ENCODE measurements at places on chromosomes 12 and 14. TPM values are rescaled to one million over a fixed set of nuclear protein-coding genes. Genes with fewer than 3 reads are reported as not detected.
A peak's percentile ranks its signal among the peaks of the same experiment; 100 is the strongest.

The HOXC9 gene
- total RNA-seq, result 0.40 TPM

The ACOT6 gene
- not detected for total RNA-seq

DNA sequence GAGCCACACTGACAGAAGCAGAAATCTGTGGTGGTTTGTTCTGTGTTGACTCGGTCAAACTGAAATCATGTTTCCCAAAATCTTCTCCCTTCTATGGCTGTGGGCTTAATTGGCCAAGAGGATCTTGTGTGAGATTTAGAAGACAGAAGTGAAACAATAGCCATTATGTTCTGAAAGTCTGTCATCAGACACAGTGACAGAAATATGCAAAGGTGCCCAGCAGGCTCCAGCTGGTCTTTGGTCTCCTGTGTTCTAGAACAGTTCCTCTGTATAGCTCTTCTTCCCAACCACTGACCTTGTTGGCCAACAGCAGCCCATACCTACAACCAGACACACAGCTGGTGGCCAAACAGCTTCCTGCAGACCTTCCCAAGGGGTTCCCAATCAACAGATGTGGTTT lies 25.0 kb upstream of the COCH start:
- DNase-seq, result no peak

The STYK1 gene
- 15.2 TPM for total RNA-seq

DNA sequence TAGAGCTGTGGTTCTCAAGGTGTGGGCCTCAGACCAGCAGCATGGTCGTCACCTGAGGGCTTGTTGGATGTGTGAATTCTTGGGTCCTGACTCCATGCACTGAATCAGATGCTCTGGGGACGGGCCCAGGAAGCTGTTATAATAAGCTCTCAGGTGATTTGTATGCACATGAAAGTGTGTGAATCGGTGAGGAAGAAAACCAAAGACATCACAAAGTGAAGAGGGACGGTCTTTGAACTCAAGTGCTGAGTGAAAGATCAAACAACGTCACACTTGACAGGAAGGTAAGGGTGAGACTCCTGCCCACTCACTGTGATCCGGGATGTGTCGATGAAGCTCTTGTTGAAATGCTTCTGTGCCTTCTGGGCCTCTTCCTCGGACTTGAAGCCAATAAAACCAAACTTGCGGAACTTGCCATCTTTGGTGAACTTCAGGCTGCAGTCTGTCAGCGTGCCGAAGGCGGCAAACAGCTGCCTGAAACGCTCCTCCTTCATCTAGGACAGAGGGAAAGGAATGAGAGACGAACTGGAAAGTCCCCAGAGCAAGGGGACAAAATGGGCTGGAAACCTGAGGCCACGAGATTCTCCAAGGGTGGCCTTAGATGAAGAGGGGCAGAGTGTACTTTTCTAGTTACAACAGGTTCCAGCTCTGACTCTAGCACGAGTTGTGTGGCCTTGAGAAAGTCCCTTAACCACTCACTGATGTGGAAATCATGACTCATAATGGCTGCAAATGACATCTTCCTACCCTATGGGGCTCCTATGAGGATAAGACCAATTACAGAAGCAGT lies 4.0 kb downstream of the RBM19 start:
- DNase-seq, result no peak

The CLMN gene
- 8.4 TPM for total RNA-seq

GRCh38 chr12:104721039-104721405 lies 237.1 kb downstream of the SLC41A2 start:
- DNase-seq, result no peak

GRCh38 chr14:35747379-35747778 lies 61.7 kb downstream of the RALGAPA1 start:
- DNase-seq, result no peak

- DNase-seq, result peak; percentile 74
Observed at GRCh38 chr12:49260166-49260565, 4.7 kb upstream of the TUBA1C start.

The RTN1 gene
- total RNA-seq, result 0.29 TPM

DNA sequence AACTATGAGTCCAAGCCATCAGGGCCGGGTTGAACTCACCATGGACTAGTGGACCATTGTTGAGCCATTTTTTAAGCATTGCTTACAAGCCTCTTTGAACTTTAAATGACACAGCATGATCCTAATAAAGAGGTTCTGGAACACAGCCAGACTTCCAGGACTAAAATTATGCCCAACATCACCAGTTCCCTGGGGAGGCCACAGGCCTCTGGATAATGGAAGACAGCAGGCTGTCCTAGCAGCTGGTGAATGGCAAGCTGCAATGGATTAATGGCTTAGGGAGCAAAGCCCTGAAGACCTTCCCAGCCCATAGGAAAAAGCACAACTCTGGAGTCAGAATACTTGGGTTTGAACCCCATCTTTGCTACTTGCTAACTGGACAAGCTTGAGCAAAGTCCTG lies 71.3 kb downstream of the FLRT2 start:
- no peak for DNase-seq

GRCh38 chr12:131559517-131560516 lies 151.1 kb upstream of the SFSWAP start:
- DNase-seq, result no peak

DNA sequence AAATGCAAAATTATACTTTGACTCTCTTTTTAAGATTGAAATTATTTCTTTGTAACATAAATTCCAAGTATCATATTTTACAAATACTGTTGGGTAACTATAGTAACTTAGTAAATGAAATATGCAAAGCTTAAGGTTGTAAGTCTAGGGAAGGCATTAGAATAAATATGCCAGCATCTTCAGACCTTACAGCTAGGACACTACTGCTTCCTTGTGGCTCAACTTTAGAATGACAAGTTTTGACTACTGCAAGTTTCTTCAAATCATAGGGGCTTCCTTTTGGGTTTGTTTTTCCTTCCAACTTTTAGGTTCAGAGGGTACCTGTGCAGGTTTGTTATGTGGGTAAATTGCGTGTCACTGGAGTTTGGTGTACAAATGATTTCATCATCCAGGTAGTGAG lies 17.7 kb upstream of the ANP32D start:
- peak; percentile 59 for DNase-seq

The TAS2R46 gene
- 2.4 TPM for total RNA-seq

DNA sequence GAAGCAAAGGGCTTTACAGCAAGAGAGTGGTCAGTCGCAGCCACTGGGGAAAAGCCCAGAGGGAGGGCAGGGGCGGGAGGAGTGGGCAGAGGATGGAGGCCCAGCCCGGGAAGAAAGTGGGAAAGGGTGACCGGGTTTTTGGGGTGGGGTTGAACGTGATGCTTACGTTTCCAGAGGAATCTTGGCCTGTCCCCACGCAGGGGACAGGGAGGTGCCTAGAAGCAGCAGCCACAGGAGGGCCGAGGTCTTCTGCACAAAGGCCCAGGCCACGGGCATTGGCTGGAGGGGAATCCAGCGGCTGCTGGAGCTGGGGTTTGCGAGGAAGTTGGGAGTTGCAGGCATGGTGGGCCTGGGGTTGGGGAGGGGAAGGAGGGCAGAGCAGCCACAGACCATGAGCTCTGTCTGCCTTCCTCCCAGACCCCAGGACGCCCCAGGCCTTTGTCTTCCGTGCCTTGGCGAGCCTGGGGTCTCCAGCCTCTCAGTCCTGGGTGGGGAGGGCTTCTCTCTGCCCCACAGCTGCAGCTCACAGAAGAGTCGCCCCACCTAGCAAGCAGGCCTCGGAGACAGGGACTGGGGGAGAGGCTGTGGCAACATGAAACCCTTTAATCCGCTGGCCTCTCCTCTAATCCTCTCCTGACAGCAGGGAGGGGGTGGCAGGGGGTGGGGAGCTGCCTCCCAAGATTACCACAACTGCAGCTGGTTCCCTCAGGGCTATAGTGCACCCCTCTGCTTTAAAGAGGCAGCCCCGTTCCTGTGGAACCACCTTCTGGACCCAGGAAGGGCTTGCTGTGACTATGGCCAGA lies at the start of gene CACNA2D4:
TSS of gene CACNA2D4 (minus strand) at position 572 of the 803 bp plus-strand sequence. CDS start at position 393, 179 bp downstream.
- no peak for DNase-seq

DNA sequence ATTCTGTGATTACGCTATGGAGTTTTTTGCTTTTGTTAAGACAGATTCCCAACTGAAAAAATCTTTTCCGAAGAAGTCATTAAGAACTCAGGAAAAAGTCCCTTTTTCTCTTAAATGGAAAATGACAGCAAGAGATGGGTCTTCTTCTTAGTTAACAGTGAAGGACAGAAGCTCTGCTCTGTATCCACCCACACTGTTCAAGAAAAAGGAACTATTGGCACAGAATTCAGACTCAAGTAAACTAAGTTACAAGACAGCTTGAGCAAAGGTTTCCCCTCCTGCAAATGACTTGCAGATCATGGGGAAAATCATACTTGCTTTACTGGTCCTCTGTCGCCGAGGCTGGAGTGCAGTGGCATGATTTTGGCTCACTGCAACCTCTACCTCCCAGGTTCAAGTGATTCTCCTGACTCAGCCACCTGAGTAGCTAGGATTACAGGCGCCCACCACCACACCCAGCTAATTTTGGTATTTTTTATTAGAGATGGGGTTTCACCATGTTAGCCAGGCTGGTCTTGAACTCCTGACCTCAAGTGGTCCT lies 137.1 kb upstream of the AEBP2 start:
- no peak for DNase-seq

The GARIN6 gene
- not detected for total RNA-seq

The IRAK3 gene
- total RNA-seq, result 7.4 TPM

DNA sequence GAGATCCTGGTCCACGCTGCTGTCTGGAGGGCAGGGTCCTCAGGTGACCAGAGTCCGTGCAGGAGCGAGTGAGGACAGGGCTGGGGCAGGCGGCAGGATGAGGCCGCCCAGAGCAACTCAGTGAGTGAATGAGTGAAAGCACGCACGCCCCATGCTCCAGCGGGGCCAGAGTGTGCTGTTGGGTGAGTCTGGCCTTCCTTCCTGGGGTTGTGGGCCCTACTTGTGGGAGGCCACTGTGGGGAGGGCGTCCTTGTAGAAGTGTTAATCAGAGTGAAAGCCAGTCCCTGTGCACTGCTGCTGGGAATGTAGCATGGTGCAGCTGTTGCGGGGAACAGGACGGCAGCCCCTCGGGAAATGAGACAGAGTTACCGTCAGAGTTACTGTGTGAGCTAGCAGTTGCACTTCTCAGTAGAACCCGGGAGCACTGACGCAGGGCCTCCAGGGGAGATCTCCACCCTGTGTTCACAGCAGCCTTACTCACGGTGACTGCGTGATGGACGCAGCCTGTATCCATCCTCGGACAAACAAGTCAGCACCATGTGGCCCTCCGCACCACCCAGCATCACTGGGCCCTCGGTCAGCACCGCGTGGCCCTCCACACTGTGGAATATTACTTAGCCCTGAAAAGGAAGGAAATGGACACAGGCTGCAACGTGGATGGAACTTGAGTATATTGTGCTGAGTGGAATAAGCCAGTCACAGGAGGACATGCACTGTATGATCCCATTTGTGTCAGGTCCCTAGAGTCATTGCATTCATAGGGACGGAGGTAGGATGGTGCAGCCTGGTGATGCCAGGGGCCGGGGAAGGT lies 22.1 kb downstream of the PACS2 start:
- no peak for DNase-seq

DNA sequence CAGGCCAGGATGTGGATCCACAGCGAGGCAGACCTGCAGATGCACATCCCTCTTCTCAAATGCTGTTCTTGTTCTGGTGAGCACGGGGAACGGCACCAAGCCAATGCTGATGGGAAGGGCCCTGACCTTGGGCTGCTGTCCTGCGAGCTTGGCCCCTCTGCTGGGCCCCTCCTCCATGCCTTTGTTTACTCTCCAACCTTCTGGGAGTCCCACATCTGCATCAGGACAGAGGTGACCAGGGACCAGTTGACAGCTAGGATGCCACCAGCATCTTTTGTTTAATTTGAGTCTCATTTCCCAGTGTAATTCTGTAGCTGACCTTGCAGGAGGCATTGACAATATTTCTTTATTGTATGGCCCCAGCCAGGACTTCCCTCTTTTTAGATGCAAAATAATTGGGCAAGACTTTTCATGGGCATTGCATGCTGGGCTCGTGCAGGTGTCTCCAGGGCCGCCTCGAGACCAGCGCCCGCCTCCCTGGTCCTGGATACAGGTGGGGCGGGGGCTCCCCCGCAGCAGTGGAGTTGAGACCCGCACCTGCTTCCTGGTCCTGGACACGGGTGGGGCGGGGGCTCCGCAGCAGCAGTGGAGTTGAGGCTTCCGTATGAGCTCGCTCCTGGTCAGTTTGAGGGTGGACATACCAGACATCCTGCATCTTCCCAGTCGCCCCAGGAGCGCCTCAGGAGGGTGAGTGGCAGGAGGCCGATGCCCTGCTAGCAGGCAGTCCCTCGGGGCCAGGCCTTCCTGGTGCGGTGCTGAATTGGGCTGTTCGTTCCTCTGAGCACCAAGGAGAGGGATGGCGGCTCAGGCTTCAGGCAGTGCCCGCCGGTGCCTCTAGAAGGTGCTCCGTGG lies 11.4 kb downstream of the PACS2 start:
- DNase-seq, result no peak

The C12orf54 gene
- total RNA-seq, result not detected

- no peak for DNase-seq
Observed at GRCh38 chr12:68831272-68831671, 23.3 kb downstream of the MDM2 start.

DNA sequence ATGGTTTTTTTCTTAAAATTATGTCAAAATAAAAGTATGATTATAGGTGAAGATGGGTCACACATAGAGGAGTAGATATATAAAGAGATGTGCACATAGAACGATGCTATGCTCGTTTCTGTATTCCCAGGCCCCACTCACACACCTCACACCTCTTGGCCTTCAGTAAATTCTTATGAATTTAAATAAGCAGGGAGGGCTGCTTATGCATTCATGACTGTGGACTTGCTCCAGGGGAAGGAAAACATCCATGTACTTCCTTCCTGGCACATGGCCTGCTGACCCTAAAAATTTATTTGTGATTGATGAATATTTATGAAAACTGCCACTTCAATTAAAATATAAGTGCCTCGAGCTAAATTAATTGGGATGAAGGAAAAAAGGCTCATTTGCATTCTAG lies 1306.7 kb upstream of the TMEM132C start:
- DNase-seq, result no peak

- DNase-seq, result no peak
Observed at GRCh38 chr14:90305176-90305601, 26.6 kb downstream of the NRDE2 start.

DNA sequence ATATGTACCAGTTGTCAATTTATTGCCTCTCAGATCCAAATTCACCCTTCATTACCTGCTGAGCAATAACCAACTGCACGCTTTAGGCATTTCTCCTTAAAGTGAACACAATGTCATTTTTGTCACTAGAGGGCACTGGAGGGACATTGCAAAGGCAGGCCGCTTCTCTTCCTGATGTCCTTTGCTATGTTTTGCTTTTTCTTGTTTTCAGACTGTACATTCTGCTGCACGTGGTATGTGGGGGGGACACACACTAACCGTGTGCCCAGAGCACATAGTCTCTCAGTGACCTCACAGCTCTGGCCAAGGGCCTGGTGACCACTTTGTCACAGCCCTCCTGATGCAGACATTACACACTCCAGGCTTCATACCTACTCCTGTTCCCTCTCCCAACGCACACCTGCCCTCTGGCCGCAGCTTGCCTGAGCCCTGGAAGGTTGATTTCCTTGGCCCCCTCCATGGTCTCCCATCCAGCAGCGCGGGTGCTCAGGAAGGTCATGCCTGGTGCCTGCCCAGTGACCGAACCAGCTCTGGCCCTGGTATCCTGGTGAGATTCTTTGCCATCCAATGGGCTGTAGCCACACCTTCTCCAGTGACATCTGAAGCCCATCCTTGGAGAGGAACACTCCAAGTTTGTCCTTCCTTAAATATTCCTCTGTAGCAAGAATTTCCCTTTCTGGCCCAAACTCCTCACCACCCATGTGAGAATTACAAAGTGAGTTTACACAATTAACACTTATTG lies 39.9 kb downstream of the MYO1H start:
- DNase-seq, result peak; percentile 16

All from endothelial cell of umbilical vein (primary cell).